GM04503 (cell line): ENCODE measurements at places on chromosomes 4 and X.
A peak's percentile ranks its signal among the peaks of the same experiment; 100 is the strongest.

DNA sequence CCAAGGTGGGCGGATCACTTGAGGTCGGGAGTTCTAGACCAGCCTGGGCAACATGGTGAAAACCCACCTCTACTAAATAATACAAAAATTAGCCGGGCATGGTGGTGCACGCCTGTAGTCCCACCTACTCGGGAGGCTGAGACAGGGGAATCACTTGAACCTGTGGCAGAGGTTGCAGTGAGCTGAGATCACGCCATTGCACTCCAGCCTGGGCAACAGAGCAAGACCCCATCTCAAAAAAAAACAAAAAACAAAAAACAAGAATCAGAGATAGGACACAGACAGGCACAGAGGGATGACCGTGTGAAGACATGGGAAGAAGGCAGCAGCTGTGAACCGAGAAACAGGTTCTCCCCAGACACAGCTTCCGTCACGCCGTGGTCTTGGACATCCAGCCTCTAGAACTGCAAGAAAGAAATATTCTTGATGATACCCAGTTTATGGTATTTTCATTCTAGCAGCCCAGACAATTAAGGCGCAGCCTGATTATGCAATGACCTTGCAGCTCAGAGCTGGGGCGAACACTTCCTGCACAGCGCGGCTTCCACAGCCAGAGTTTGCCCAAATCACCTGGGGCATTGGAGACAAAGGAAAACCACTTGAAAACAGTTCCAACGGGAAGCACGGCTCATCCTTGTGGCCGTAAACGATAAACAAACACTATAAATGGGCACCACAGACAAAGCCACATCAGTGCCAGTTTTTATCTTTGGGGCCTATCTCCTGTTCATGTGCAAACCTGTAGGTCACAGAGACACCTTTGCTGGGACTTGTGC is 4.2 kb upstream of the ARSD start:
- no peak for DNase-seq

DNA sequence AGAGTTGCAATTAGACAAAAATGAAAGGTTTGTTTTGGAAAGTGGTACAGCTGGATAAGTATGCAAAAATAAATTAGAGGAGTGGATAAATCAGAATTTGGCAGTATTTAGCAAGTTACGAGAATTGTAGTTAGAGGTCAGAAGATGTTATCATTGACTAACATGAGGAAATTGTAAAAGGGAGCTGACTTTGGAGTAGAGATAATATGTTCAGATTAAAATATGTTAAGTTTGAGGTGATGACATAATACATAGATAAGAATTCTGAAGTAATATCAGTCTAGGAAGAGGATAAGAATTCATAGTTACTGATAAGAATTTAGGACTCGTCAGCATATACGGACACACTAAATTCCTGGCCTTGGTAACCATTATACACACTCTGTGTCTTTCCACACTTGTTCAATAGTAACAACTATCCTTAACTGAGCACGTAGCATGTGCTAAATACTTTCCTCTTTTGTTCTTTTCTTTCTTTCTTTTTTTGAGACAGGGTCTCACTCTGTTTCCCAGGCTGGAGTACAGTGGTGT is 4.1 kb upstream of the EPGN start:
- DNase-seq, result no peak

GRCh38 chr4:105133976-105134375 is 12.7 kb upstream of the TET2 start:
- DNase-seq, result no peak

DNA sequence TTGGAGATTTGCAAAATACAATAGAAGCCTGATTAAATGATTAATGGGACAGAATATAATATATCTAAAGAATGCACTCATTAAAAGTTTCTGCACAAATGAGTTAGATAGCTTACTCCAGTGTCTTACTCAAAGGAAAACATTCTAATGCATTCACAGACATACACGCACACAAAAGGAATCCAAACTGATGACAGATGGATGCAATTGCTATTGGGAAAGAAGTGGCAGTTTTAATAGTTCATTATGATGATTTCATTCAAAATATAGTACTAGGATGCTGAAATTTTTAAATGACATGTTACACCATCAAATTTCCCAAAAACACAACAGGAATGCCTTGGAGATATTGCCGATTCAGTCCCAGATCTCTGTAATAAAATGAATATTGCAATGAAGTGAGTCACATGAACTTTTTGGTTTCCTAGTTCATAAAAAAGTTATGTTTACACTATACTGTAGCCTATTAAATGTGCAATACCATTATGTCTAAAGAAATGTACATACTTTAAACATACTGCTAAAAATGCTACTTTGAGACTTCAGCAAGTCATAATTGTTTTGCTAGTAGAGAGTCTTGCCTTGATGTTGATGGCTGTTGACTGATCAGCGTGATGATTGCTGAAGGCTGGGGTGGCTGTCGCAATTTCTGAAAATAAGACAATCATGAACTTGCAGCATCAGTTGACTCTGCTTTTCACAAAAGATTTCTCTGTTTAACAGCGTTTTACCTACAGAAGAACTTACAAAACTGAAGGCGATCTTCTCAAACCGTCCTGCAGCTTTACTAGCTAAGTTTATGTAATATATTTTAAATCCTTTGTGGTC is 45.6 kb downstream of the BBS12 start:
- peak; percentile 99 for DNase-seq

DNA sequence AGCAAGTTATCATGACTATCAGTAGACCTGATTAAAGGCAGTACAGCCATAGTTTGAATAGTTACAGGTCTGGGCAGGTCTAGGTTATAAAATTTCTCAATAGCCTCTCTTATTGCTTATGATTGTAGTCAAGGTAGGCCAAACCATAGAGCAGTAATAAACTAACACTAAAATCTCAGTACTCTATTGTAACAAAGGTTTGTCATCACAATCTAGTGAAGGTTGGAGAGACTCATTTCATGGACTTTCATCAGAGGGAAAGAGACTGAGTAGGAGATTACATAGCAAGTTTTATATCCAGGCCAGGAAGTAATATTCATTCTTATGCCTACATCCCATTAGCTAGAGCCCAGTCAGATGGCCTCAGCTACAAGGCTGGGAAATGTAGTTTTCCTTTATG is 141.0 kb downstream of the ASB9 start:
- no peak for DNase-seq

GRCh38 chrX:45749375-45749774 is 548.7 kb upstream of the DIPK2B start:
- DNase-seq, result no peak

DNA sequence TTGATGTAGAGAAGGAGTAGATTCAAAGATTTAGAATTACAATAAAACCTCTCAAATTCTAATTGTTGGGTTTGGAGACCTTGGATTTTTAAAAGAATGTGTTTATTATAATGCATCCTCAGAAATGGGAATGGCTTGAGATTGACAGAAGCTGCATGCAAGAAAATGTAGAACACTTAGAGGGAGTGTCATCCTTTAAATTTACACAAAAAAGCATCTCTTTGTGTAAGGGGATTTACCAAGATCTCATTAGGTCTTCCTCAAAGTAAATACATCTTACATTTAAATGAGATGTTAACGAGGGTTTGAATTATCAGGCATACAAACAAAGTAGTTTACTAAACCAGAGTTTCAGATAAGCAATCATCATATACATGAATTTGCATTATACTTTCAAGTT is 615.0 kb downstream of the FAM133A start:
- no peak for DNase-seq

- no peak for DNase-seq
Measured at GRCh38 chrX:63809173-63809572, 24.2 kb upstream of the ARHGEF9 start.

DNA sequence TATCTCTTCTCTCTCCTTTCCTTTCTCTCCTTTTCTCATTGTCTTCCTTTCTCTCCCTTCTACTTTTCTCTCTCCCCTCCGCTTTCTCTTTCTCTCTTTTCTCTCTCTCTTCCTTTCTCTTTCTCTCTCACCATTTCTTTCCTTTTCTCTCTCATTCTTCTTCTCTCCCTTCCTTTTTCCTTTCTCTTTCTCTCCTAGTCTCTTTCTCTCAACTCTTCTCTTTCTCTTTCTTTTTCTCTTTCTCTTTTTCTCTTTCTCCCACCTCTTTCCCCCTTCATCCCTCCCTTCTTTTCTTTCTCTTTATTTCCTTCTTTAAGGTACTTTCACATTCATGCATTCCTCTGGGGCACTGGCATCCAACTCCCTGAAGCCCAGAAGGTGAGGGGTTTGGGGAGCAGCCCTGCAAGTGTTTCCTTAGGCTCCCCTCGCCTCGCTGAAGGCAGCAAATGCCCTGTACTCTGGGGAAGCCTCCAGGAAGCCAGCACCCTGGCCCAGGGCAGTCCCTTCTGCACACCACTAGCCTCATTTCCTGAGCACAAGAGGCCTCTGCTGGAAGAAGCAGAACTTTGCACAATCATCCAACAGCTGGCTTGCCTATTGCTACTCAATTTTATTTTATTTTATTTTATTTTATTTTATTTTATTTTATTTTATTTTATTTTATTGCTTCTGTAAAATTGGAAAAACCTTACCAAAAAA is 124.2 kb downstream of the NFKB1 start:
- DNase-seq, result no peak

DNA sequence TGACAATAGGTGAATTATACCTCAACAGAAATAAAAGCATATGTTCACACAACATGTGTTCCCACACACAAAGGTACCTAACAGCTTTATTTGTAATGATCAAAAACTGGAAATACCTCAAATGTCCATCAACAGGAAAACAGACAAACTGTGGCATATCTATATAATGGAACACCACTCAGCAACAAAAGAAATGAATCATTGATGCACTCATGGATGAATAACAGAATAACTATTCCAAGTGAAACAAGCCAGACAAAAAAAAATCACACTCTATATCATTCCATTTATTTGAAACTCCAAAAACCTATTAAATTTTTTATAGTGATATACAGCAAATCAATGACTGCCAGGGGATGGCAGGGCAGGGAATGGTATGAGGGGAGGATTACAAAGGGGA is 148.1 kb downstream of the PLS3 start:
- DNase-seq, result no peak

- no peak for DNase-seq
Measured at GRCh38 chrX:72101597-72102037, 30.1 kb downstream of the RTL5 start.

GRCh38 chr4:2944586-2945526 is 18.4 kb downstream of the NOP14 start:
- no peak for DNase-seq
